ENCODE measurements at places on chromosomes 6 and 20.

- H3K27me3 ChIP-seq = no peaks in the 10 kb centered on the region
- H3K36me3 ChIP-seq = no peaks in the 10 kb centered on the region
- H3K27ac ChIP-seq = no peak overlapping the region
- DNase-seq = no peak
- no peaks in the 10 kb centered on the region for H3K4me1 ChIP-seq
Measured at GRCh38 chr6:154648888-154649205, 84.4 kb upstream of the SCAF8 start.

DNA sequence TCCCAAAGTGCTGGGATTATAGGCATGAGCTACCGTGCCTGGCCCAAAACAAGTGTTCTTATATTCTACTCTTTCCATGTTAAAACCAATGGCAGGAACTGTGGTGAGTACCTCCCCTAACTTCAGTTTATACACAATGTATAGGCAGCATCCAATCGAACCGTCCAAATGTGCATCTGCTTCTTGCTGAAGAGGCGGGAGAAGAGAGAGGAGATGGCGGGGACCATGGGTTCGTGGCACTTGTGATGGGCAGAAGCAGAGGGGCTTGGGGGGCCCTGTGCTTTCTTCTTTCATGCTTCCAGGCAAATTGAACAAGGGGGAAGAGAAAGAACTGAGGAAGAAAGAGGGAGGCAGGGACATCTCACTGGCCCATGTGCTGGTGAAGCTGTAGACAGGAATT lies 11.2 kb upstream of the TCFL5 start:
- peak overlapping the region; percentile 45 for H3K4me3 ChIP-seq
- H3K27ac ChIP-seq = no peak overlapping the region
- peaks cover 2% of the 10 kb centered on the region for H3K36me3 ChIP-seq

DNA sequence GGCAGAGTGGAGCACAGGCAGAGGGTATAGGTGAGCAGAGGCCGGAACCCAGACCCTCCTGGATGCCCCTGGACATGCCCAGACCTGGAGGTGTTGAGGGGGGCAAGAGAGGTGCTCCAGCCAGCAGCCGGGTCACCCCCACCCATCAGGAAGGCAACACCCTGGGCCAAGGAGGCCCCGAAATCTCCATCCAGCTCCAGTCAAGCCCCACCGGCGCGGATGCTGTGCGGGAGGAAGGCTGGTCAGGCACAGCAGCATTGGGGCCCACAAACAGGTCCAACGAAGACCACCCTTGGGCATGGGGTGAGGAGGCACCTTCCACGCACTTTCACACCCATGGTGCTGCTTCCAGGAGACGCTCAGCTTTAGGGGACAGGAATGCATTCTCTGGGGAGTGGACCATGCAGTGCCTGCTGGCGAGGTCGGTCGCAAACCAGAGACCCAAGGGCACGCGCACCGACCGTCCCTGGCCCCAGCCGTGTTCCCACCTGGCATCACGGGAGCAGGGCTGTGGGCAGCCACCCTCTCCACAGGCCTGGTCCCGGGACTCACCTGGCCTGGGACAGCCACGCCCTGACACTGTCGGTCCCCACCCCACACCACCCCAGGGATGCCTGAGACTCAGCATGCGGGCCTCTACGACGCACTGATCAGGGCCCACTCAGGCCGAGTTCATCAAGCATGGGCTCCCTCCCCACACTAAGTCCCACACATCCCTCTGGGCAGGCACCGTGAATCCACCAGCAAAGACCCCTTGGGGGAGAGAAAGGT lies 43.6 kb upstream of the ZBP1 start:
- H3K4me1 ChIP-seq = peaks cover 4% of the 10 kb centered on the region
- no peak for DNase-seq
- no peak overlapping the region for H3K4me3 ChIP-seq

DNA sequence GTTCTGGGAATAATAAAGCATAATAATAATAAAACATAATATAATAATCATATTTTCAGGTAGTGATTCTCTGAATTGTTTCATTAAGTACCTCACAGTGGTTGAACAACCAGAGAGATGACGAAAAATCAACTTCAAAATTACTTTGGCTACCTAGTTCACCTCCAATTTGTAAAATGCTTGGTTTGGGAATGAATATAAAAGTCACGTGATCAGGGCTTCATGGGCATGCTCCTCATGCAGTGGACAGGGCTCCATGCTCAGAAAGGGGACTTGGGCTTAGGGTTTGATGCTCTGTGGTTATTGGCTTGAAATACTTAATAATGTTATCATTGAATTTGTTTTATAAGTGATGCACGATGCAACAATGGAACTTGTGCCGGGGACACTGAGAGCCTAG lies 58.2 kb downstream of the HAO1 start:
- H3K27ac ChIP-seq = no peak overlapping the region
- peaks cover 15% of the 10 kb centered on the region for H3K4me1 ChIP-seq
- no peaks in the 10 kb centered on the region for H3K27me3 ChIP-seq
- H3K4me3 ChIP-seq = no peak overlapping the region
